ENCODE measurements at places on chromosomes 2 and 18.
A peak's percentile ranks its signal among the peaks of the same experiment; 100 is the strongest.

- no peak for DNase-seq
Measured at GRCh38 chr18:21260621-21261020, 18.6 kb downstream of the GREB1L start.

DNA sequence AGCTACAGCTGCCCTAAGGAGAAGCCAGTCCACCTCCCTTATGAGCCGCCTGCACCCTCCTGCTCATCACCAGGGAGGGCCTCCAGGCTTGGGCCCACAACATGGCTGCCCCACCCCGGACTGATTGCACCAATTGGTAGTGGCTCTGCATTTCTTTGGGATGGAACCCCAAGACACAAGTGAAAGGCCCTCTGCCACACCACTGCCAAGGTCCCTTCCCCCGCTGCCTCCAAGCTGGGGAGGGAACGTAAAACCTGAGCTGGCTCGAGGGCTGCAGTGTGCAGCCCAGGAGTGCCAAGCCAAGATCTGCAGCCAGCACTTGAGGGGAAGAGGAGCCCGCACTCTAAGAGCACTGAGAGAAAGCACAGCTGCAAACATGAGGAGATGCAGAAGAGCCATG lies 97.3 kb downstream of the EFEMP1 start:
- DNase-seq = no peak

GRCh38 chr2:159272156-159272555 lies 14.3 kb downstream of the WDSUB1 start:
- DNase-seq = no peak

DNA sequence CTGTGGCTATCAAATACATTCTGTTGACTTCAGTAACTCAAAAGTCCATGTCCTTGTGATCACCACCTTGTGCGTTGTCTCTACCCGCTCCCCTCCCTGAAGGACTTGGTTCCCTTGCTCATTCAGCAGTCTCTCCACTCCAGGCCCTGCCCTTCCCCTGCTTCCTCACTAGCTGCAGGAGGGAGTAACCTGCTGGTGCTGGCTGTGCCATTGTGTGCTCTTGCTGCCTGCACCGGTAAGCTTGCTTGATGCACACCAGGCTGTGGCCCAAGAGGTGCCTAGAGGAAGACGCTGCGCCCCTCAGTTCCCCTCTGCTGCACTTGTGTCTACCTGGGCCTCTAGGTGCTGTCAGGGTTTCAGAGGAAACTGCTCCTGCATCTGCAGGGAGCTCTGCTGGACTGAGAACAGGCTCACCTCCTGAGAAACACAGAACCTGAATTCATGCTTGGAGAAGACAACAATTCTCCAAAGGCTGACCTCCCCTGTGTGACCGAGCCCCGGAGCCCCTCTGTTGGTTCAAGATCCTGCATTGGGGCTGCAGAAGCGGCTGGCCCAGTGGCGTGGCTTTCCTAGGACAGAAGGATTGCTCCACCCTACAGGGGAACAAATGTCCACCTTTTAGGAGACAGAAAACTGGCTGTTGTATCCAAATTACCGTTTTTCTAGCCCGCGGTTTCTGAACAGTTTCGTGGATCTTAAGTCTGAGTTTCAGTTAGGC lies 33.6 kb downstream of the PTPRM start:
- no peak for DNase-seq

DNA sequence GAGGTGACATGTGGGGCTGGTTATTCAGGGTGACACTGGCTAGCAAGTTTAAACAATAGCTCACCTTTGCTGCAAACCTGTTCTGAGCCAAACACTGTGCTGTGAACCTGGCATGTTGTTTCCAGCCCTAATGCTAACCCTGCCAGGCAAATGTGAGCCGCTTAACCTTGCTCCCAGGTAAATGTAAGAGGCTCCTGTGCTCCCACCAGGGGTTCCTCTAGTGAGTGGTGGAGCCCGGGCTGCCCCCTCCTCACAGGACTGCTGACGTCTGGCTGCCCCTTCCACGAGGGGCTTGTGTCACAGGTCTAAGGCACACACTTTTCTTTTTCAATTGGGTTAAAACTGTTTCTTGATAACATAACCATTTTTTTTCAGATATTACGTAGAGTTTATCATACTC lies 223.7 kb downstream of the DCDC2C start:
- DNase-seq = no peak

DNA sequence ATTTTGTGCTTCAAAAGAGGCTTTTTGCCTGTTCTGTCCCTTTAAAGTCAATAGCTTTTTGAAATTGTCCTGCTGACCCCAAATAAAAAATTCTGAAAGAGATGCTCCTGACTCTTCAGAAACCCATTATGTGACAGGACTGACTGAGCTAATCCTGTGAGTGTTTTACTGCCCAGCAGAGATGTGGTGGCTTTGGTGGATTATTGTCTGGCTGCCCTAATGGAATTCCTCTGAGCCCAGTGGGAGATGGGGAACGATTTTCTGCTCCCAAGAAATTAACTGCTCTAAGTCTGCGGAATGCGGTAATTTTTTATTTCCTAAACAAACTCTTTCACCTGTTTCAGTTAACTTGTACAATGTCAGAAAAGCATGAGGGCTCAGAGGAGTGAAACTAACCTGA lies 258.2 kb downstream of the IKZF2 start:
- no peak for DNase-seq

DNA sequence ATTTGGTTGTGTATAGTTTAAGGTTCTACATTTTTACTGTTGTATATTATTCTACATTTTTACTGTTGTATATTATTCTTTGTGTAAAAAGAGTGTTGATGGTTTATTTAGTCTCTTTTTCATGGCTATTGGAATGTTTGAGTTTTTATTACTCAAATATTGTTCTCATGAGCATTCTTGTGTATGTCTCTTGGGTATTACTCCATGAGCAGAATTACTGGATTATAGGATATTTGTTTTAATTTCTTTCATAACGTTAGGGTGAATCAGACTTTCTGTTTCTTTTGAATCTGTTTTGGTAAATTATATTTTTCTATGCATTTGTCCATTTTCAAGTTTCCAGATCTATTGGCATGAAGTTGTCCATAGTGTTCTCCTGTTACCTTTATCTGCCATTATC lies 111.6 kb downstream of the DYNAP start:
- peak; percentile 23 for DNase-seq

DNA sequence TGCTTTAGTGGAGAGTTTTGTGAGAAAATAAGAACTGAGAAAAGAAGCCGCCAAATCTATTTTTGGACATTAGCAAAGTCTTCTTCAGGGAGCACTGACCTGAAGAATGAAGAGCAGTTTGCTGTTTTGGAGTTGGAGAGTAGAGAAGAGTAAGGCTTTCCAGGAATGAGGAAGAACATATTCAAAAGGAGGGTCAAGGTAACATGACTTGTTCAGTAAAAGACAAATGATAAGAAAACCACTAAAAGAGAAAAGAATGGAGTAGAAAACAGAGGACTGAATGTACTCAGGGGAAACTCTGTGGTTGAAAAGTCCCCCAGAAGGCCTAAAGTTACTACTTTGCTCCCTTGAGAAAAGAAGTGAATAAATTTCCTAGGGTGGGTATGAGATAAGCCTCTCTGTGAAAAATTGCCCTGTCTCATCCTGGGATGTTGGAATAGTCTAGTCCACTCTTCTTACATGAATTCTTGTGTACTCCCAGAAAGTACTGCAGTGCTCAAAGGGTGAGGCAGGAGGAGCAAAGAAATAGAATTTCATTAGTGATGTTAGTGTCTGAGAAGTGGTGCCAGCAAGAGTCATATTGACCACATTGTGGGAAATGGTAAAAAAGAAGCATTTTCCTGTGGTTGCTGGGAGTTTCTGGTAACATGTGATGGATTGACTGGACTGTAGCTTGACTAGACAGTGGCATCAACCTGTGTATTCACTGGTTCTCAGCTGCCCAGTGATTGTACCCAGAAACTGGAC lies 27.8 kb downstream of the MBD5 start:
- DNase-seq = peak; percentile 7

GRCh38 chr2:2942225-2942624 lies 435.4 kb downstream of the EIPR1 start:
- no peak for DNase-seq

DNA sequence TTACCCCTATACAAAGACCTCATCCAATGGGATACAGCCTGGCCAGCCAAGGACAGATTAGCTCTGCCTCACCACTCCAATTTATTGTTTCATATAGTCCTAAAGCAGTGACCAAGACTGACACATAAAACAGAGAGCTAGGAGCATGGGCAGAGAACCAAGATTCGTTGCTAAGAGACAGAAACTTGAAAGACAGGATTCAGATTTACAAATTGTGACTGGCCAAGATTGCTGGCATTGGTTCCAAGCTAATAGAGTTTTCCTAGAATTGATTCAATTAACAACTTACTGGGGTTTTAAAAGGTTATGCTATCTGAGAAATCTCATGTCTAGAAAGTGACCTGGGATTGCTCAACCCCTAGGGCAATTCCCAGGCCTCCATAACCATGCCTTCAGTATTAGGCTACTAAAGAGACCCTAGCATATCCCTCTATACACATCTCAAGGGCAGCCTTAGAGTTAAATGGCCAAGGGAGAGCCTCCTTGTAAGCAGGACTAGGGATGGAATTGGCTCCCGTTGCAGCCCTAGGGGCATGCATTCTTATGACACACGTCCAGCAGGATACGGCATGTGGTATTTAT lies 75.6 kb downstream of the ICOS start:
- DNase-seq = no peak

GRCh38 chr2:212147921-212148513 lies 390.6 kb downstream of the ERBB4 start:
- DNase-seq = peak; percentile 17

GRCh38 chr2:162328424-162329157 lies 10.1 kb upstream of the IFIH1 start:
- DNase-seq = no peak

DNA sequence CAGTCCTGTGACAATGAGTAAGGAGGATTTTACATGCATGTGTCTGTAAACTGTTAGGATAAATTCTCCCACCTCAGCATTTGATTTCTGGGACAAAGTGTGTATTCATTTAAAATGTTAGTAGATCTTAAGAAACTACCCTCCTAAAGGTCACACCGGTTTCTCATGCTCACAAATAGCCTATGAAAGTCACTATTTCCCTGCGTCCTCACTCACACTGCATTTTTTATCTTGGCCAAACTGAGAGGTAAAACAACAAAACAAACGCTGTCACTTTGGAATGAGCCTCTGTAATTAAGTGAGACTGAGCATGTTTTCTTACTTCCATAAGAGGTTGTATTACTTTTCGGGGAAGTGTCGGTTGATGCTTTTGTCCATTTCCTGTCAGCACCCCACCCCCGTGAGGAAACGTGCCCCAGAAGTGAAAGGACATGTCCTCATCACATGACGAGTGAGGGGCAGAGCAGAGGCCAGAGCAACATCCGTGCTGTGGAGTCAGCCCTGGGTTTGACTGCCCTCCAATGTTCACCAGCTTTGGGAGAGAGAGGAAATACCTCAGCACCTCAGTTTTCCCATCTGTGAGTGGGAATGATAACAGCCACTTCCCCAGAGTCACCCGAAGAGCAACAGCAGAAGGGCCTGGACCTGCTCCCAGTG lies 3.1 kb downstream of the GYPC start:
- DNase-seq = no peak

GRCh38 chr2:231800493-231801091 lies 14.3 kb downstream of the COPS7B start:
- no peak for DNase-seq

DNA sequence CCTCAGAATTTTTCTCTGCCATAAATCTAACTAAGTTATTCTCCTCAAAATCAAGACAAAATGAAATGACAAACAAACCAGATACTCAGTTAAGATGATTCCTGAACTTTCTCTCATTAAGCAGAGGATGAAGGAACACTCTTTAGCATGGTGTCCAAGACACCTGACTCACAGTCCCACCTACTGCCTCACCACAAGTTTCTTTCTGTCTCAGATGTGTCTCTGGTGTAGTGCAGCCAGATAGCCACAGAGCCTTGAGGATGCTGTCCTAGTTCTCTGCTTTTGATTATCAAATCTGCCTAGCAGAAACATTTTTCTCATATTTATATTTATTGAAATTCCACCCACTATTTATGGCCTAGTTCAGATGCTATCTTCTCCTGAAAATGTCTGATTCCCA lies 103.6 kb upstream of the TMEM200C start:
- no peak for DNase-seq

GRCh38 chr2:65549257-65549627 lies 116.8 kb upstream of the SPRED2 start:
- DNase-seq = no peak

- DNase-seq = no peak
Measured at GRCh38 chr18:58505181-58505580, 123.7 kb downstream of the ALPK2 start.

GRCh38 chr2:53559302-53559966 lies 208.2 kb upstream of the CHAC2 start:
- no peak for DNase-seq

DNA sequence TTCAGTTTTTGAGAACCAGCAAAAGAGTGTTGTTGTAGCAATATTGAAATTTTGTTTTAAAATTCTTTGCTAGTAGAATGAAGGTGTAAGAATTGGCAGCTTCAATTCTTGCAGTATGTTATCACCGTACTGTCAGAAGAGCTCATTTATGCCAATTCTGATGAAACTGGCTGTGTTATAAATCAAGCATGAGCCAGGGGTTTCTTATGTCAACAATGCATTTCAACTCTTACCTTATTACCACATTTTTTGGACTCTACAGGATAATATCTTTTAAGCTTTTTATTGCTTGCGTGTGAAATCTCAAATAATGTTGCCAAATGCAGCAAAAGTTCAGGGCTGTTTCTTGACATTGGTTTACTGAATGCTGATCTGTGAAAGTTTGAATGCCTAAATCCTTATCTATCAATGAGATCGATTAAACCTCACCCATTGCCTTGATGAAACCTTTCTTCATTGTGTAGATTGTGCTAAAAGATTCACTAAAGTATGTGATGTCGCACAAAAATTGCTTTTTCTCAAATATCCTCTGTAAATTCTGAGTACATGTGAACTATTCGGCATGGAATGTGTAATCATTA lies 1389.3 kb upstream of the ZEB2 start:
- DNase-seq = peak; percentile 18

GRCh38 chr2:43226955-43227829 lies 786 bp upstream of the ZFP36L2 start:
- peak; percentile 66 for DNase-seq

- no peak for DNase-seq
Measured at GRCh38 chr2:120210270-120210693, 12.9 kb downstream of the TMEM185B start.

DNA sequence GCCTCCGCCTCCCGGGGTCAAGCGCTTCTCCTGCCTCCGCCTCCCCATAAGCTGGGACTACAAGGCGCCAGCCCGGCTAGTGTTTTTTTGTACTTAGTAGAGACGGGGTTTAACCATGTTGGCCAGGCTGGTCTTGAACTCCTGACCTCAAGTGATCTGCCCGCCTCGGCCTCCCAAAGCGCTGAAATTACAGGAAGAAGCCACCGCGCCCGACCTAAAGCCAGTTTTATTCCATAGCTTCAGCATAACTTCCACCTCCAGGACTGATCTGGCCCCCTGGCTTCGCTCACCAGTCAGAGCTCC lies 783 bp upstream of the TXNL4A start:
- no peak for DNase-seq

- DNase-seq = no peak
Measured at GRCh38 chr2:27652341-27652740, 11.1 kb downstream of the SUPT7L start.

Measured in fibroblast of skin of right quadriceps (primary cell).